ENCODE measurements at places on chromosomes 11 and 22.

DNA sequence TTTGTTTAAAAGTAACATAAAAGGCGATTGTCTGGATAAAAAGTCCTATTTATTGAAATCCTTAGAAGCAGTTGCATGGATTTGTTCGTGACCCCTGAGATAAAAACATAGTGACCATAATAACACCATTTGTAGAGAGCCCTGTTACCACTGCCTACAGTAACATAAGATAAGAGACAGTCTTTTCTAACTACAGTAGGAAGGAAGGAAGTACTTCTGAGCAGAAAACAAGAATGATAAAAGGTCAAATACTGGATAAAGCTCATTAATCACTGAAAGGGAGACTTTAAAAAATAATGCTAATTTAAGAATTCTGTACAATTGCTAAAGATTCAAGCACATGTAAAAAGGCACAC, 47.1 kb upstream of the SOX6 start:
- DNase-seq: no peak

DNA sequence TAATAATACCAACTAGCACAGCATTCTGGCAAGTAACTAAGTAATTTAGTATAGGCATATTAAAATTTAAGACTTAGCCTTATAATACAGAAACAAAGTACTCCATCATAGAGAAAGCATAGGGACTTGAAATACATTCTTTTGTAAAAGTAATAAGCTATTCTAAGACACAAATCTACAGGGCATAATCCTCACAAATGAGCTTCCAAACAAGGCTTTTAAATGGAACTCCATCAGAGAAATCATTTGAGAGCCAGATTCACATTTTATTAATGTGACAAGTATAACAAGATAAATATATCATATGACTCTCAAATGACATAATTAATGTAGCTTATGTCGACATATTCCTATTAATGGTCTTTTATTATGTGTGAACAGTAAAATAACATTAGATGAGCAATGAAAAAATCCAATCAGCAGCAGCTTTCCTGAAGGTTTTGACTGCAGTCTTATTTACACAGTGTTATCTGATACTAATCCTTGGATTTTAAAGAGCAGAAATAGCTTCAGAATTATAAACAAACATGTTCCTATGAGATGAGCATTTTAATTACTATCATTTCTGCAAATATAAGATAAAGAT, 241.4 kb downstream of the TTC28 start:
- DNase-seq: no peak

DNA sequence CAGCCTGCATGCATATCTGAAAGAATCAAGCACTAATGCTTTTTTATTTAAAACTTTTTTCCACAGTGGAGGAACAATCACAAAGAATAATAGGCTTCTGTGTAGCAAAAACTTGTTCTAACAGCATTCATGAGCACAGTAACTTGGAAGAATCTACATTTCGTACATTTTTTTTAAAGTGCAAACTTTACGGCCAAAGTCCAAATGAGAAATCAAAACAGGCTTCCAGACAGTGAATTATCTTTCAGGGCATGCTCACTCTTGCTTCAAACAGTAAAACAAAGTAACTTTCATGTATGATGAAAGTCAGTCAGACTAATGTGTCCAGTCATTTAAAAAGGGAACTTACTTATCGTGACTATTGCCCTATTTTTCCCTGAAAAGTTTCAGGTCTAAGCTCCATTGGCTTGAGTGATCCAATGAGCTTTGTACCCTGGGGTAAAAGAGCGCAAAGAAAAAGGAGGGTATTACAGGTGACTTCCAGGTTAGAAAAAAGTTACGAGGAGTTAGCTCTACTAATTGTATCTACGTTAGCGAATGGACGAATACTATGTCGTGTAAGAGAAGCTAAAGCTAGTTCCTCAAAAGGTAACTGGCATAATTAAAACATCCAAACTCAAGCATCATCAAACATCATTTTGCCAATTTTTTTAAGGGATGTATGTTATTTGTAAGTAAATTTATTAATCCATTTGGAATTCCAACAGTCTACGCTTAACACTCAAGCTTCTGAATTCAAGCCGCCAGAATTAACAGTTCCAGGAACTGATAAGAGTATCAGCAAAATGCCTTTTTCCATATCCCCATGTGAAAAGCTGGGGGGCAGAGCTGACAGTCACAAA, 1.7 kb downstream of the PICALM start:
- no peak for DNase-seq

GRCh38 chr11:83220260-83220659, 26.7 kb downstream of the ANKRD42 start:
- DNase-seq: no peak

DNA sequence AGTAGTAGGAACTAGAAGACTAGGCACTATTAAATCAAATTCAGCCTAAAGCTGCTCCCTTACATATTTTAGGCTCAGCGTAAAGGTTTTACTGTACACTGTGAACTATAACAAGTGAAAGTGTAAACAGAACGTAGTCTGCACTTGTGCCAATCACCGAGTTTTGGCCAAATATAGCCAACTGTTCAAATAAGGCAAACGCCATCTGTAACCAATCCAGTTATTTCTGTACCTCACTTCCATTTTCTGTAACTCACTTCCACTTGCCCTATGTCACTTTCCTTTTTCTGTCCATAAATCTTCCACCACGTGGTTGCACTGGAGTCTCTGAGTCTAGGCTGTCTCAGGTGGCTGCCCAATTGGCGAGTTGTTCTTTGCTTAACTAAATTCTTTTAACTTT, 2132.2 kb downstream of the LRRC4C start:
- no peak for DNase-seq

DNA sequence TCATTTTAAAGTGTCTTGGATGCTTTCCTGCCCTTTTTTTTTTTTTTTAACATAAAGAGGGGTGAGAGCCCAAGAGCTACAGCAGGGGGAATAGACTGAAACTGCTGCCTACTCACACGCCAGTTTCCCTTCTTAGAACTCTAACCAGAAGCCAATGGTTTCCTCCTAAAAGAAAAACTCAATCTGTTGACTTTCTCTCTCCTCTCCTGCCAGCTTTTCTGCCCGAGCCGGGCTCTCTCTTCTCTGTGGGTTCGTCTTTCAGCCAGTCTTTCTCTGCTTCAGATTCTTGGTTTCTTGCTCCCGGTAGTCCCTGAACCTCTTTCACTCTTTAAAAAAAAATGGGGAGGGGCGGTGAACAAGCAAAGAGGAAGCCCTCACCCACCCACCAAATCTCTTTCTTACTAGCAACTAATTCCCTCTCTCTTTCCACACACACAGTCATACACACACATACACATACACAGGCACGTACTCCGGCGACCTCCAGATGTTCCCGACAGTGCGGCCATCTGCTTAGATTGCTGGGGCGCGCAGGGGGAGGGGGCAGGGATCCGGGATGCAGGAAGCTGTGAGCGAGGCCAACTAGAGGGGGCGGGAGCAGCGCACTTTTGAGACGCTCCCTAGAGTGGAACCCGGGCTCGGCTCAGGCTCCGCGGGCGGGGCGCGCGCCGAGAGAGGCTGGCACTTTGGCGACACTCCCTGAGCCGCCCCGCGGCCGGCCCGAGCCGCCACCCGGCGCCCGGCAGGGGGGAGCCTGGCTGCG, 444 bp upstream of the TSKU start:
- DNase-seq: no peak

GRCh38 chr11:10669258-10670033, 24.1 kb downstream of the IRAG1 start:
- DNase-seq: no peak

- DNase-seq: no peak
Observed at GRCh38 chr11:6027501-6027900, 3.1 kb downstream of the OR56A1 start.

DNA sequence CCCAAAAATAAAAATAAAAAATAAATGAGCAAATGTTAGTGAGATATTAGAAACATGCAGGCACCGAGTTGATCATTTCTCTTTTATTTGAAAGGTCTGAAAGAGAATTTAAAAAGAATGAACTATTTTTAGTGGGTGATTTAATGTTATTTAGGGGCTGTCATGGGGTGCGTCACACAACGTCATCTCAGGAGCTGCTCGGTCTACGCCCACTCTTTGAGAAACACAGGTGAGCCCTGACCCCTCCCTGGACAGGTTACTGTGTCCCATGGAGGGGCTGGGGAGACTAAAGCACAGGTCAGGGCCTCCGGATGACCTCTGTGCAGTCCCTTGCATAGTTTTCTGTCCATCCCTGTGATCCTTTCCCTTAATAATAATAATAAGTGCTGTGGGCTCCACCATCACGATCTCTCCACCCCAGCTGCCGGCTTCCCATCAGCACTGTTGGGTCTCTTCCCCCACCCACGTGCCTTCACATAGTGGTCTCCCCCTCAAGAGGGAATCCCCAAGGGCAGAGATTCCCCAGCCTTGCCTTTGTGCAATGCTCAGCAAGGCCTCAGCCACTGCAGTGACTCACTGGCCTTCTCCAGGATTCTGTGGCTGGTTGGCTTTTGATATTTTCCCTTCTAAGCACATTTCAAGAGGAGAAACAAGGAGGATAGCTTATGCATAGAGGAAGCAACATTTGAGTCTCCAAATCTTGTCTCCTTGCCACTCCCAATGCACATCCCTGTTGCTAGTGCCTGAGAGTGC, 159.9 kb downstream of the TTC17 start:
- DNase-seq: no peak

DNA sequence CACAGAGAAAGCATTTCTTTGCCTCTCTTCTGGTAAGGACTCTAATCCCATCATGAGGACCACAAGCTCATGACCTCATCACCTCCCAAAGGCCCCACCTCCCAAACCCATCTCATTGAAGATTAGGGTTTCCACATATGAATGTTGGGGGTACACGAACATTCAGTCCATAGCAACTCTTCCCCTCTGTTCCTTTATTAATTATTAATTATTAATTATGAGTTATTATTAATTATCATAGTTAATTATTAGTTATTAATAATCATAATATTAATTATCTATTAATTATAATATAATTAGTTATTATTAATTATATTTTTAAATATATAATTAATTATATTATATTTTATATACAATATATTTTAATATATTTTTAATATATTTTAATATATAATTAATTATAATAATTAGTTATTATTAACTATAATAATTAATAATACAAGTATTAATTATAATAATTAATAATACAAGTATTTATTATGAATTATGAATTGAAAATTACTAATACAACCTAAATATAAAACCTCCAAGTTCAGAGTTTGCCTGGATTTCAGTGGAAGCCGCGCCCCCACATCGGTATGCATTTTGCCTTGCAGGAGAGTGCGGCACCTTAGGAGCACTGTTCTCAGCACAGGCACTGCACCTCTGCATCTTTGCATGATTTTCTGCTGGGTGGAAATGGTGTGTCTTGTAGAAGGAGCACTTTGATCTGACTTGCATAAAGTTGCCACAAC, 128.0 kb upstream of the FGF3 start:
- DNase-seq: no peak

GRCh38 chr11:61775606-61776554, 16.5 kb downstream of the TMEM258 start:
- no peak for DNase-seq

DNA sequence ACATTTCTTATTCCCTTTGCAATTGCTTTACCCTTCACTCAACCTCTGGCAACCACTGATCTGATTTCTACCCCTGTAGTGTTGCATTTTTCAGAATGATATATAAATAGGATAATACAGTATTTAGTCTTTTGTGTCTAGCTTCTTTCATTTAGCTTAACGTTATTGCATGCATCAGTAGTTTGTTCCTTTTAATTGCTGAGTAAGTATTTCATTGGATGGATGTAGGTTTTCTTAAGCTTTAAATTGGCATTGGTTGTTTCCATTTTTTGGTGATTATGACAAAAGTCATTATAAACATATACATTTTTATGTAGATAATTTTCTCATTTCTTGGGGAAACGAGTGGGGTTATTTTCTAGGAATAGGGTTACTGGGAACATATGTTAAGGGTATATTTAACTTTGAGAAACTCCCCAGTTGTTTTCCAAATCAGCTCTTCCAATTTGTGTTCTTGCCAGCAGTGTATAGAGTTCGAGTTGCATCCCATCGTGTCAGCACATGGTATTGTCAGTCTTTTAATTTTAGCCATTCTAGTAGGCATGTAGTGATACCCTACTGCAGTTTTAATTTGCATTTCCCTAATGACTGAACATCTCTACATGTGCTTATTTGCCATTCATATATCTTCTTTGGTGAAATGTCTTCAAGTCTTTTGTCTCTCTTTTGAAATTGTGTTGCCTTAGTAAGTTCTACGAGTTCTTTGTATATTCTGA, 60.3 kb downstream of the DDX10 start:
- DNase-seq: no peak

DNA sequence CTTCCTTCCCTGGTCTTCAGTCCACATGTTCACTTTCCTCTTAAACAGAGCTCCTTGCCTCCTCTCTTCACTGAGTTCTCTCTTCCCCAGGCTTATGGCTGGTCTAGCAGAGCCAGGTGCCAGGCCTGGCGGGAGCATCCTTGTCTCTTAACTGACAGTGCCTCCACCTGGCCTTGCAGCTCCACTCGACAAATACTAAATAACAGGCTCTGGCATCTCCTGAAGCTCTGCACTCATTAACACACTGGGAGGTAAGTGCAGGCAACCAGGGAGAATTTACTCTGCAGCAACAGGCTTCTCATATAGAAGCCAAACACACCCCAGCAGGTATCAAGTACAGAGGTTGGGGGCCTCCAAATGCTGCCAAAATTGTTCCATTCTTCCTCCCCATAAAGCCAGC, 438.1 kb downstream of the SOX6 start:
- DNase-seq: no peak

GRCh38 chr11:106281455-106282173, 204.2 kb downstream of the AASDHPPT start:
- no peak for DNase-seq

DNA sequence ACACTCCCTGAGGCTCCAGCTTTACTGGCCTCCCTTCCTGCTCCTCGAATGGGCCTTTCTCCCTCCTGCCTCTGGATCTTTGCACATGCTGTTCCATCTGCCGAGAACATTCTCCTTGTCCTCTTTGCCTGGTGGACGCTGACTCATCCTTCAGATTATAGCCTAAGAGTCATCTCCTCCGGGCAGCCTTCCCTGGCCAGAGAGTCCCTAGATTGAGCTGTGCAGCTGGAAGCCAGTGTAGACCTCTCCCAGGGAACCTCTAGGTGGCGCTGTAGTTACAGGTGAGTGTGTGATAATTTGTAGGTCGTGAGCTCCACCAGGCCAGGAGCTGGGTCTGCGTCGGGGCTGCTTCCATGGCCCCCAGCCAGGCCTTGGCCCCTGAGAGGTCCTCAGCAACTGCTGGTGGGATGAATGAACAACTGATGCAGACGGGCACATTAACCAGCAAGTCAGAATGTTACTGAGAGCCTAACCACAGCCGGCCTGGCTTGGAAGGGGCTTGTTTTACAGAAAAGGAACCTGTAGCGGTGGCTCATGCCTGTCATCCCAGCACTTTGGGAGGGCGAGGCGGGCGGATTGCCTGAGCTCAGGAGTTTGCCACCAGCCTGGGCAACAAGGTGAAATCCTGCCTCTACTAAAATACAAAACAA, 8.7 kb downstream of the PNPLA5 start:
- DNase-seq: no peak

GRCh38 chr11:57313788-57314135, 11.0 kb downstream of the TNKS1BP1 start:
- DNase-seq: no peak

- DNase-seq: no peak
Observed at GRCh38 chr11:65862191-65862735, 2.0 kb downstream of the MUS81 start.
